Cardiac septum (tissue), 1 donor: ENCODE measurements at places on chromosomes 3 and 15. TPM values are rescaled to one million over a fixed set of nuclear protein-coding genes. Genes with fewer than 3 reads are reported as not detected.

SRPRB gene
- total RNA-seq, result 27.6 TPM

ZNF774 gene
- total RNA-seq, result 5.6 TPM

P2RY14 gene
- 1.6 TPM for total RNA-seq

DNA sequence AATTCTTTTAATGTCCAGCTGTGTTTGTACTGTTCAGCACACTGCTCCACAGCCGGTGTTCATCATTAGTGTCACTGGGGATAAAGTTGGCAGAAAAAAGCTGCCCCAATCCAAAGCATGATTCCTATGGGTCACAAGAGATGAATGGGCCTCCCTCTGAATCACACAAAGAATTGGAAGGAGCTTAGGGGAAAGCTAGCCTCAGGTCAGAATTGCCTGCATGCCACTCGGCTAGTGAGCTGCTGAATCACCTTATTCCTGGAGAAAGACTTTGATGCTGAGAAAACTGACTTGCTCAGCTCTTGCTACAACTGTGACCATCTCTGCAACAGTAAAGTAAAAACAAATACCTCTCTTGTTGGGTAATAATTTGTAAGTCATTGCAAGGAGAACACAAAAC lies 3.5 kb downstream of the CCK start:
- no peak for DNase-seq

DNA sequence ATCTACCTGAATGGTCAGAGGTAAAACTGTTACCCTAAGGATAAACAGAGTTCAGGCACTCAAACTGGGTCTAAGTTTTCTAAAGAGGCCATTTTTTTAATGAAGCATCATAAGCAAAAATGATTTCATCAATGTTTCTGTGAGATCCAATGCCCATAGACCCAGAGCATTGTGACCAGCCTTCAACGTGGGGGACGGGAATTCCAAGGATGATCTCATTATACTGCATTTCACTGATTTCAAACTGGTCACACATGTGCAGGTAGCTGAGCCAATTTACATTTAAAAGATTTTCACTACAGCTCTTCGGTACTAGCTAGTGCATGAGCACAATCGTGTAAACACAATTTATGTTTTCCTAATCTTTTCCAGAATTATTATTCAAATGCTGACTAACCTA lies 472.9 kb downstream of the DIPK2A start:
- no peak for DNase-seq

DNA sequence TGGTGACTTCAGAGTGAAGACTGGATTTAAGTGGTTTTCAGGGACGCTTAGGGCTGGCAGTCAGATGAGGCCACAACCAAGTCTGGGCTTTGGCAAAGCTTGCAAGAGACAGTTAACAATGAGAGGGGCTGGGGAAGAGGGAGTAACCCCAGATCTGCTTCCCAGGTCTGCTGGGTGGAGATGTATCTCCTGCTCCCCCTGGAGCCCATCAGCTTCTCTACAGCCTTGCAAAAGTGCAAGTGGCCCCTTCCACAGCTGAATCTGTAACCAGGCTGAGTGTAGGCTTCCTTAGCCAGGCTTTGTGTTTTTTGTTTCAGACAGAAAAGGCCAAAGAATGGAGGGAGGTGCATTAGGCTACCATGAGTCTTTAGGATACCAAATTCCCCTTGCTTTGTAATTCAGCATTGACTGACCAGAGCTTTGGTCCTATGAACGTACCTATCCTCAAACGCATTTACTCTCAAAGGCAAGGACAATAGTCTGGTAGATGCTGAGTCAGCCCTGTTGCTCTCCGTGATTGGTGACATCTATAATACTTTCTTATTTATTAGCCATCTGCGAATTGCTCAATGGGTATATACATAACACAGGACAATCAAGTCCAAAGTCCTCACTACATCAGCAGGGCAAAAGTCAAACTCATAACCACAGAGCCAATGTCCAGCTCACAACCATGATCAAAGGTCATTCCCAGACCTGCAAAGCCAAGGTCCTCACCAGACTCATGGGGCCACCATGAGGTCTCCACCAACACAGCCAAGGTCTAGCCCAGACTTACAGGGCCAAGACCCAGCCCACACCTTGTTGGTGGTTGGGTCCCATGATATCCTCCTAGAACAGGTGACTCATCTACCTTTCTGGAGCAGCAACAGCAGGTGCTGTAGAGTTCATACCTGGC lies 17.1 kb downstream of the CCDC13 start:
- no peak for DNase-seq

DNA sequence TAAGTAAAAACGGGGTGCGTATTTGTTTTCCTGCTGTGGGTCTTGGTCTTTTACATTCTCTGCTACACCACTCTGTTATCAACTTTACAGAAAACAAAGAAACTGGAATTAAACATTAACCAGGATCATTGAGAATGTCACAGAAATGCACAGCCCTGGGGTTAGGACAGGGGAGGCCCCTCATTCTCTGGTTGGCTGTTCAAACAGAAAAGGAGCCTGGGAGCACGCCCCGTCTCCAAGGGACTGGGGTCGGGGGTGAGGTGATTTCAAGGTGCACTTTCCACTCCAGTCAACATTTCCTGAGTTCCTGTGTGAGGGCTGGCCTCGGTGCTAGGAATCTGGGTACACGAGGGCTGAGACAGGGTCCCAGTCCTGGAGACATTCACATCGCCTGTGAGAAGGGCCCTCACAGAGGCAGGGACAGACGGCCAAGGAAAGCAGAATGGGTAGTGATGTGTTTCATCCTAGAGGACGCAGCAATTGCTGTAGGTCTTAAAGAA lies 30.3 kb downstream of the CPN2 start:
- DNase-seq, result no peak

DNA sequence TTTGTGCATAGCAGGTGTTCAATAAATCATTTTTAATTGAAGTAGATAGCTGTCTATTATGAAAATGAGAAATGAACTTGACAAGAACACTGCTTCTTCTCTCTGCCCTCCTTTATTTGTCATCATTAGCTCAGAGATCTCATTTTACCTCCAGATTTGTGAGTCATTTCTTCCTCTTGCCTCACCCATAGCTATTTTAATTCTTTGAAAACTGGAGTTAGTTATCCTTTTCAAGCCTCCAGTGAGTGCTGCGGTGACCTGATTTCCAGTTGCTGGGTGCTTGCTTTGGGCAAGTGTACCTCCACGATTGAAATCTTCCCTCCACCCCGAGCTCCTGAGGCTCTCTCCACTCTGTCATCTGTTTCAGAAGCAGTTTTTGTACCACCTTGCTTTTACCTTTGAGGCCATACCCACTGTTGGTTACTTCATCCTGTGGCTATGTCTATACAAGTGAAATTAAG lies 114.6 kb downstream of the NFKBIZ start:
- no peak for DNase-seq

DNA sequence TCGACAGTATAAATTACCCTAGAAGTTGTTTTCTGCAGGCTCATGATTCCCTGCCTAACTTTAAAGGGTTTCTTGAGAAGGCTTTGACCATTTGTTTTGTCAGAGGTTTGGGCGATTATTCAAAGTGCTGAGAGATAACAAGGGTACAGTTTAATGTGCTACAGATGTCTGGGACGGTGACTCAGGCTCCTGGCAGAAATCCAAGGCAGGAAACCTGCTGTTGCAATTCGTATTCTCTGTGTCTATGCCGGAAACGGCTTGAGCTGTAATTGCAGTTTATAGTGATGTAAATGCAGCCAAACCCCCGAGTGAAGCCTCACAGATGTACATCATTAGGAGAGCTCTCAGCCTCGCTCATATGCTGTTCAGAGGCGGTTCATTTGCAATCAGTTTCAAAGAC lies 65.6 kb downstream of the SYNPR start:
- DNase-seq, result peak; percentile 78

DNA sequence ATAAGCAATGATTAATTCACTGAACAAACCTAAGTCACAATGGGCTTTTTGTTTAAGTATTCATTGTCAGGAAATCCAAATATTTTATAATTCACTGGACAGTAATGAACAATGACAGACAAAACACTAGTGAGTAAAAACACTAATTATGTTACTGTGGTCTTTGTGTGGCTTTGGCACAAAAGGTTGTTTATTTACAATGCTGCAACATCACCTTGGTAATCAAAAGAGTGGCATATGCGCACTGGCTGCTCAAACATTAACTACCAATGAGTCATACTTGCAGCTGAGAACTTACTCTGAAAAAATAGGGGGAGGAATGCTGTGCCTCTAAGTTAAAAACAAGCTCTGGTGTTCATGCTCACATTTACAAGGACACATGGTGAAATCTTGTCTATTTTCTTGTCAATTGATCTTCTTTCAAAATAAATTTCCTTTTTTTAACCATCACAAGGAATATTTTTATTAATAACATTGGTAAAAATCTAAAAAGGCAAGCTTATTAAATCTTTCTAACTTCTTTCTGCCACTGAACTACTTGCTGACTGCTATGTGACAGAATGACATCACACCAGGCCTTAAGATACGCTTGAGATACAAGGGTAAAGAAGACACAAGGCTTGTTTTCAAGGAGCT lies 85.2 kb upstream of the PPIB start:
- DNase-seq, result no peak

DNA sequence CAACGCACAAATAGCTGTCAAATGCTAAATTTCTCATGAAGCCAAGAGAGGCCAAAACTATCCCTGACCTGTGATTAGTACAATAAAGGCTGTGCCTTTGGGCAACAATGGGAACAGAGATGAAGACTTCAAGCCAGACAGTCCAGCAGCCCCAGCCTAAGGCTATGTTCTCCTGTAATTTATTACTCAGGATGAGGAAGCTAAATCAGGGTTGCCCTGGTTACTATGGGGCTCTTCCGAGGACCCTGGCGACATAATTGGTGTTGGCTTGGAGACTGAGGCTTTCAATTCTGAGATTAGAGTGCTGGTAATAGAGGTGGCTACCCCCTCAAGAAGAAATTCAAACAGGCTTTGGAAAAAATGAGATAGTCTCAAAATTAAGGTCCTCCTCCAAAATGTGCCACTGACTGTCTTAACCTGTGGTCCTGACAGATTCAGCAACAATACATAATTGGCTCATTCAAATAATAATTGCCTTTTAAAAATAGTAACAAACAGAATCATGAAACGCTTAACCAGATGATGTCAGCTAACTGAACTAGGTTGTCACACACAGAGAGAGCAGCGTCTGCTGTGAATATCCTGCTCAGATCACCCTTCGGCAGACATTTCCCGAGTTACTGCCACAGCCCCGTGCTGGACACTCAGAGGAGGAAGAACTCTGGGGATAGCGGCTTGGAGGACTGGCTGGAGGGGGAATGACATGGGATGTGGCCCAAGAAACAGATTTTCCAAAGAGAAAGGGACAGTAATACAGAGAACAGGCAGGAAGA lies 43.0 kb downstream of the NSMCE3 start:
- DNase-seq, result no peak

- DNase-seq, result no peak
These were observed 681 bp downstream of the TWF2 start for GRCh38 chr3:52238193-52238760.

DNA sequence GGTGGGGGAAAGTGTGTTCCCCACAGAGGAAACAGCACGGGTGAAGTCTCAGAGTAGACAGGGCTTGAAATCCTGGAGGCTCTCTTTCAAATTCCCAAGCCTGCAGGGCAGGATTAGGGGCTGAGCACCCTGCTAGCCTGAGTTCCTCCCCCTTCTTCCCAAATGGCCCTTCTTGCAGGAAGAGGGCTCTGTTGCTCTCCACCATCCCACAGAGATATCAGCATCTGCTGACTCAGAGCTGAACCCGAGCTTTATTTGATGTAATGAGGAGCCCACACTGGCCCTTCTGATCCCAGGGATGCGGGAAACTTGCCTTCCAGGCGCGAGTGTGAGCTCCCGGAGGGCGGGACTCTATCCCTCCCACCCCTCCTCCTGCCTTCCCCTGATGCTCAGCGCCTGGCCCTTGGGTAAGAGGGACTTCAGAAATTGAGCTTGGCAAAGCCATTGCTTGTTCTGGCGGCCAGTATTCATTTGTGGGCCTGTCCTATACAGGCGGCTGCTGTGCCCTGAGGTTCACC lies 1.4 kb upstream of the STRA6 start:
- no peak for DNase-seq

- DNase-seq, result no peak
These were observed 4.5 kb upstream of the MGA start for GRCh38 chr15:41655716-41656115.

- DNase-seq, result peak; percentile 36
These were observed 18.7 kb upstream of the ALDH1A3 start for GRCh38 chr15:100860829-100861510.

GRCh38 chr15:100111125-100112060 lies 230.4 kb downstream of the ADAMTS17 start:
- peak; percentile 86 for DNase-seq

DNA sequence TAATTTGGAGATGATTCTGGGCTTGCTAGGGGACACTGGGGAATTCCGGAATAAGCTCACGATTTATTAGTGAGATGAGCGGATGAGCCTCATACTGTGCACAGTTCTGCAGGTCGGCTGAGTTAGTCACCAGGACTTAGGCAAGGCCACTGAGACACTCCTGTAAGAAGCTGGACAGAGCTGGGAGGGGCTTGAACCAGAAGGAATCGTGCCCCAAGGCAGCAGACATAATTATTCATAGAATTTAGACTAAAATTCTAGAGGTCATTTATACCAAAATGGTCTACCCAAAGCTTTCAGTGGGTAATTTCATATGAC lies 121.4 kb downstream of the VGLL4 start:
- DNase-seq, result no peak

- no peak for DNase-seq
These were observed 51.3 kb downstream of the TBL1XR1 start for GRCh38 chr3:177145954-177146353.

DNA sequence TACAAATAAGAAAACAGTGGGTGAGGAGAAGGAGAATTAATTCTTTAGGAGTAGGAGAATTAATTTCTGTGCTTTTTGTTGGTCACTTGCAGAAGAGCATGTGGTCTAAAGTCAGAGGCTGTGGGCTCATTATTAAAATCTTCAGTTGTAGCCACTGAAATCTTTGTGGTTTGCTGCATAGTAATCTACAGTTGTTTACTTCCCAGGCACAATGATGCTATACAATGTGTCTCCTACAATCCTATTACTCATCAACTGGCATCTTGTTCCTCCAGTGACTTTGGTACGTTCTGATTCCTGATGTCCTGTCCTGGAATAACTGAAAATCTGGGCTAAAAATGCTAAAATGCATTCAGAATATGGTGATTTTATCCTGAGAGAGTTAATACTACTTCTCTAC lies 21.0 kb downstream of the IFT122 start:
- no peak for DNase-seq

- no peak for DNase-seq
These were observed 18.3 kb downstream of the TMED3 start for GRCh38 chr15:79329171-79329611.

GRCh38 chr3:98980915-98981596 lies 79.6 kb upstream of the DCBLD2 start:
- DNase-seq, result no peak

- no peak for DNase-seq
These were observed 234.8 kb upstream of the GADL1 start for GRCh38 chr3:31129241-31129640.

- DNase-seq, result no peak
These were observed 70.1 kb downstream of the HCN4 start for GRCh38 chr15:73298522-73299245.

DNA sequence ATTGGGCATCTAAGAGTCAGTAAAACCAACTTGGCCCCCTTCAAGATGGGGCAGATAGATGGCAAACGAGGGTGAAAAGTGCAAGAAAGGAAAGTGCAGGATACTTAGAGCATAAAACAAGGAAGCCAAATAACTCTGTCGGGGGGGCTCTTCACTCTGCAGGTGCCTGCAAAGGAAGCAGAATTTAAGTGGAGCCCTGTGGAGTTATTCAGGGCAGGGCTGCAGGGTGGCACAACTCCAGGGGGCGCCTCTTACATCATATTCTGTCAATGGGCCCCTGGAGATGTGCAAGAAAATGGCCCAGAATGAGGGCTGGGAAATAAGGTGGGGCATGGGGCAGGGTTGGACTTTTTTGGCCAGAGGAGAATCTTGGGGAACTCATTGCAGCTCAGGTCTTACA lies 69.7 kb downstream of the CD47 start:
- no peak for DNase-seq

- no peak for DNase-seq
These were observed 869.4 kb downstream of the NAALADL2 start for GRCh38 chr3:175728566-175728965.
